ENCODE measurements at places on chromosomes 5 and 9.

- no peak for DNase-seq
Observed at GRCh38 chr9:132733260-132733815, 63.1 kb downstream of the GTF3C4 start.

- DNase-seq: no peak
Observed at GRCh38 chr5:39423331-39423751, 1.4 kb downstream of the DAB2 start.

DNA sequence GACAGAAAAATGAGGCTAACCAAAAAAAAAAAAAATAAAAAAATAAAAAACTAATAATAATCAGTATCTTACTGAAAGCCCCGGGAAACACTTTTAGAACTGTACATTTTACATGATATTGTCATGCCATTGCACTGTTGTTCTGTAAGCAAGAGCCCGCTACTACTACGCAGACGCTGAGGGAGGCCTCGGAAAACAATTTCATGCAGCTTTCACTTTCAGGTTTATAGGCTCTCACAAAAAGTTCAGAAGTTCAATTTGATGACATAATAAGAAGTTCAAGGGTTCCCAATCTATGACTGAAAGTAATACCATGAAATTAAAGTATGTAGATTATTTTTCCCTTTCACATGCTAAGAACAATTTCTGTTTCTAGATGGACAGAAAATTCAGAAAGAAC is 318.3 kb upstream of the ITGA1 start:
- DNase-seq: no peak

DNA sequence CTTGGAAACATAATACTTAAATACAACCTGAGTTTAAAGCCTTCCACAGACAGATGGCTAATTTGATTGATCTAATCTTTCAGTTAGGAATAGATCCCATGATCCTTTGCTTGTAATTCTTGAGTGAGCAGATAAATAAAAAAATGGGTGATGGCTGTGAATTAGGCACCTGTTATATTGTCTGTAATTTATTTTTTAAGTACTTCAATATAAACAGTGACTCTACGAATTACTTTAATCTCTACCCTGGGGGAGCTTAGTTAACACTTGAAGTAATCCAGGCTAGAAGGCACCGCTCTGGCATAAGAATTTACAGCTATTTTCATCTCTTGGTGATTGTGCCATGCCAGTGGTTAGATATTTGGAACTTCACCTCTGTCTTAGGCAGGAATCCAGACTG is 9.0 kb downstream of the EGFLAM start:
- no peak for DNase-seq

All from MM.1S (cell line).